ENCODE measurements at places on chromosomes 12 and 14.

- DNase-seq = no peak
Observed at GRCh38 chr14:81516986-81517797, 16.5 kb downstream of the SEL1L start.

- no peak for DNase-seq
Observed at GRCh38 chr14:64688811-64689281, 15.4 kb upstream of the PLEKHG3 start.

GRCh38 chr14:38135106-38135867 is 72.4 kb upstream of the SSTR1 start:
- DNase-seq = no peak

GRCh38 chr14:59117754-59118528 is 70.5 kb upstream of the DAAM1 start:
- no peak for DNase-seq

GRCh38 chr12:121534495-121535148 is 46.2 kb downstream of the KDM2B start:
- no peak for DNase-seq

DNA sequence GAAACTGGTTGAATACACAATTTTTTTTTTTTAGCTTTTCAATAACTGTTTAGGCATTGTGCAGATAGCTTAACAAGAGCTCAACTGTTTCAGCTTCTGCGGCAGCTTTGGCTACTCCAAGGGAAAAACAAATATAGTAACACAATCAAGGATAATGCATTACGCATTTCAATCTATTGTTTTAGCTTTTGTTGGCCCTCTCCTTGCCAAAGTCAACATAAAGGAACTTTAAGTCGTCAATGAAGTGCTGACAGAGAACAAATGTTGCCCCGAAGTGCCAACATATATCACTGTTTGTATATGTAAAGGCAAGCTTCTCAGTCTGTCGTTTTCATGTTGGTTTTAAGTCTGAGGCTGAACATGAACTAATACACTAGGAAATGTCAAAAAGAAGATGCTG is 1087.4 kb upstream of the FLRT2 start:
- peak; percentile 85 for DNase-seq

DNA sequence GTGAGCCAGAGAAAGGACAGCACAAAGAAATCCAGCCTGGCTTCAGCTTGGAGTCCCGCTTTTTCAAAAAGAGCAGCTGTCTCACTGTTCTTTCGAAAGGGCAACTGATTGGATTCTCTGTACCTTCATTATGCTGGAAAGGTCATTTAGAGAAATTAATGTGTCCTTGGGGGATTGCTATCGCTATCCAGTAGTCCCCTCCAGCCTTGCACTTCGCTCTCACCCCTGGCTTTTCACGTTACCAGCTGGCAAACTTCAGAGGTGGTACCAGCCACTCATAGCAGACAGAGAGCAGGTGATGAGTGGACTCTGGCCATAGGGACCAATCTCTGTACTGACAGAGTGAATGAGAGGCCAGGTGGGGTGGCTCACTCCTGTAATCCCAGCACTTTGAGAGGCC is 11.8 kb upstream of the NUAK1 start:
- DNase-seq = peak; percentile 46

DNA sequence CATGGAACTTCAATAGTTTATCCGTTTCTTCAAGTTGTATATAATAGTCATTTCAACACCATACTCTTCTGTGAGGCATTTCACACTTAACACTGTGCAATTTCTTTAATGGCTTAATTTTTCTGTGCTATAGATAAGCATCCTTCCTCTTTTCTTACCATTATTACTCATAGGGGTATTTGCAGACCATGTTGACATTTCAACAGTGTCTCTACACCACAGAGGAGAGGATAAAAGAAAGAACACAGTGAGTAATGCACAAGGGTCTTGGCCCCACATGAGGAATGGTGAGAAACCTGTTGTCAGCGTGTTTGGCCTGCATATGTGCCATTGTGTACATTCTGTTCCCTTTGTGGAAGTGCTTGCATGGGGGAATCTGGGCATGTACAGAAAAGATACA is 421.5 kb upstream of the MDGA2 start:
- DNase-seq = no peak

DNA sequence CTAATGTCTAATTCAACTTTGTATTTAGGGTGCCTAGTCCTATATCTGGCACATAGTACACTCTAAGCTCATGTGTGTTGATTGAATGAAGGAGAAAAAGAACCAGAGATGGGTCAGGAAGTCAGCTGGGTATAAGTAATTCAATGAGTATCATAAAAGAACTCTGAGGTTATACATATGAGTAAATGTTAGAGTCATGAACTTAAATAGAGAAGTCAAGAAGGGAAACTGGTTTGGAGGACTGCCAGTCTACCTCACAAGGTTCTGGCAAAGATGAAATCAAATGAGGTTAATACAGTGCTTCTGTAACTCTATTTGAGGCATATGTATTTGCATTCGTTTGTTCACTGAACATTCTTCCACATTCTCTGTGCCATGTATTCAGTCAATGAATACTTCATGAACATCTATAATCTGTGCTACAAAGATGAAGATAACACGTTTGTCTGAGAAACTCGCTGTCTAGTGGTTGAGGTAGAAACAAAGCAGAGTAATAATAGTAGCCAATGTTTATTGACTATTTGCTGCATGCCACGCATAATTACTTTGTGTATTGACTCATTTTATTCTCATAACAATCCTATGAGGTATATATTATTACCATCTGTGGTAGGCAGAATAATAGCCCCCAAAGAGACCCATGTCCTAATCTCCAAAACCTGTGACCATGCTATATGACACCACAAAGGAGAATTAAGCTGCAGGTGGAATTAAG is 88.9 kb downstream of the PTGER2 start:
- no peak for DNase-seq

DNA sequence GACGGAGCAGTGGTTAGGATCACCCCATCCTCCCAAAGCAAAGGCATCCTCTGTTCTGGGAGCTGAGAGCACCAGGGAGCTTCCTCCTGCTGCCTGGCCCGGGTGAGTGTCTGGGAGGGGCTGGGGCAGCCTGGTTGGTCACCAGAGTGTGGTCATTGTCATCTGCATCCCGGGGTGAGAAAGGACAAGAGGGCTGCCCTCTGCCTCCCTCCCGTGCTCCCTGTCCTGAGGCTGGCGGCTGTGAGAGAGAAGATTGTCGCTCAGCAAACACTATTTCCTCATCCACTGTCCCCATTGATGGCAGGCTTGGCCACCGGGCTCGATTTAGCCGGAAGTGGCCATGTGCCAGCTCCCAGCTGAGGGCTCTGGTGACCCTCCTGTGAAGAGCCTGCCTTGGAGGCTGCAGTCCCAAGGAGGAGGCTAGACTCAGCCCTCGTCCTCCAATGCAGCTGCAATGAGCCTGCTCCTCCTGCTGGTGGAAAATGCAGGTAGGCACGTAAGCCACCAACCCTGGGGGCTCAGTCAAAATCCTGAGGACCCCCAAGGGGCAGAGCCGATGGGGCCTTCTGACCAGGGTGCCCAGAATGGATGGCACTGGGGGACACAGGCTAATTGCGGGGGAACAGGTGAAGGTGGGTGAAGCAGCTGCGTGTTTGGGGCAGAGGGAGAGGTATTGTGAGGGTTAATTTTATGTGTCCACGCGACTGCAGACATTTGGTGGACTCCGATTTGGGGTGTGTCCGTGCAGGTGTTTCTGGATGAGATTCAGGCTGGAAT is 155.7 kb downstream of the KIF26A start:
- DNase-seq = peak; percentile 72

Data from SHP77 (cell line).